ENCODE measurements at places on chromosomes 3 and 15. TPM values are rescaled to one million over a fixed set of nuclear protein-coding genes. Genes with fewer than 3 reads are reported as not detected.

The LRRC3B gene
- total RNA-seq = not detected

The PKM gene
- 791 TPM for total RNA-seq

- peaks cover 62% of the 10 kb centered on the region for H3K4me1 ChIP-seq
- no peak overlapping the region for H3K27ac ChIP-seq
- H3K4me3 ChIP-seq = no peak overlapping the region
- no peaks in the 10 kb centered on the region for H3K27me3 ChIP-seq
- no peak for DNase-seq
Observed at GRCh38 chr3:177340243-177340830, 143.1 kb upstream of the TBL1XR1 start.

DNA sequence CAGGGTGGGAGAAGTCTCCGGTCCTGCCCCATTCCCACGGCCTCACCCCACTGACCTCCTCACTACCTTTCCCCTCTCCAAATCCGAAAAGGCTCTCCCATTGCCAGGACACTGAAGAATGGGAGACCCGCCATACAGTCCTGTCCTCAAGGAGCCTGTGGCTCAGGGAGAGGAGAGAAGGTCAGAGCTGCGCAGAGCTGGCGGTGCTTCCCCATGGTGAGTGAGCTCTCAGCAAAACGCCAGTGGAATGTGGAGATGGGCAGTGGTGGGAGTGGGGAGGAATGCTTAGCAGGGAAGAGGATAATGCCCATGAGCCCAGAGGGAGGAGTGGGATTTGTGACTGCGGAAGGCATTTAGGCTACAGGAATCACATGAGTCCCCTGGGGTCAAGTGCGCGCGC lies 20.1 kb downstream of the FAM43A start:
- no peaks in the 10 kb centered on the region for H3K27me3 ChIP-seq
- H3K4me1 ChIP-seq = no peaks in the 10 kb centered on the region
- H3K36me3 ChIP-seq = no peaks in the 10 kb centered on the region

GRCh38 chr3:184082465-184082864 lies 14.4 kb upstream of the HTR3E start:
- no peaks in the 10 kb centered on the region for H3K4me1 ChIP-seq
- no peaks in the 10 kb centered on the region for H3K36me3 ChIP-seq
- DNase-seq = no peak
- H3K4me3 ChIP-seq = no peak overlapping the region
- no peaks in the 10 kb centered on the region for H3K27me3 ChIP-seq
- no peak overlapping the region for H3K27ac ChIP-seq

The PLCL2 gene
- not detected for total RNA-seq

- no peak overlapping the region for H3K4me3 ChIP-seq
- no peak for DNase-seq
- no peaks in the 10 kb centered on the region for H3K36me3 ChIP-seq
- H3K27me3 ChIP-seq = no peaks in the 10 kb centered on the region
Observed at GRCh38 chr3:13556207-13556606, 7.3 kb downstream of the FBLN2 start.

DNA sequence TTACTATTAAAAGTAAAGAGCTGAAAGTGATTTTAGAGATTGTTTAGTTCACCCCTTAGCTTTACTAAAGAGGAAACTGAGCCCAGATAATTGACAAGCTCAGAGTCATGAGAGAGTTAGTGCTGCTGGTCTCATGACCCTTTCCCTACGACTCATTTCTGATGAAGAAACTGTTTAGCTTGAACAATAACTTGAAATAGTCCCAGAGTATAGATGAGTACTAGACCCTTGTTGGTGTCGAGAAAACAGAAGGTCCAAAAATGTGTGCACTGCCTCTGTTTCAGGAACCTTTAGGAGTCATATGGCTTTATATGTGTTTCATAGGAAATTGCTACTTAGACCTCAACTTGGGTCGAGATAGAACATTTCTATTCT lies 58.2 kb downstream of the IL16 start:
- no peak overlapping the region for H3K4me3 ChIP-seq
- no peaks in the 10 kb centered on the region for H3K4me1 ChIP-seq
- H3K36me3 ChIP-seq = no peaks in the 10 kb centered on the region
- no peak overlapping the region for H3K27ac ChIP-seq
- no peaks in the 10 kb centered on the region for H3K27me3 ChIP-seq

The LRIG1 gene
- 47.0 TPM for total RNA-seq

GRCh38 chr15:60928210-60928609 lies 300.9 kb downstream of the RORA start:
- no peaks in the 10 kb centered on the region for H3K4me1 ChIP-seq
- H3K4me3 ChIP-seq = no peak overlapping the region
- H3K36me3 ChIP-seq = no peaks in the 10 kb centered on the region
- no peak overlapping the region for H3K27ac ChIP-seq
- DNase-seq = no peak
- H3K27me3 ChIP-seq = no peaks in the 10 kb centered on the region

DNA sequence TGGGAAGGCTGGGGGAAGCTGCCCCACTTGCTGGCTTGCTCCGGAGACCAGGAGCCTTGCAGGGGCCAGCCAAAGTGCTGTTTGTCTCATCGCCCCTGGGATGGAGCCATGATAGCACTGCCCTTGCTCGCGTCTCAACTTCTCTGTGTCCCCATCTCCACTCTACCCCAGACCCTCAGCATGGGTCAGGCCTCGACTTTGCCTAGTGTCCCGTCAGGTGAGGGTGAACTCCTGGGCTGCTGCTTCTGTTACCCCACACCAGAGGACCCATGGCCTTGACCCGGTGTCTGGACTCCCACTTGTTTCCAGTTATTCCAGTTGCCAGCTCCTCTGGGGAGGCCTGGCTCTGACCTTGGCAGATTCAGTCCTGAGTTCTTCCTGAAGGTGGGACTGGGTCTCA lies 36.5 kb upstream of the DUSP7 start:
- no peak for DNase-seq
- H3K4me3 ChIP-seq = no peak overlapping the region
- no peaks in the 10 kb centered on the region for H3K36me3 ChIP-seq
- no peaks in the 10 kb centered on the region for H3K27me3 ChIP-seq
- H3K4me1 ChIP-seq = 0 out of 2 replicates have a peak, but pooled peaks cover 4% of the 10 kb centered on the region

The ERC2 gene
- 0.84 TPM for total RNA-seq

- DNase-seq = no peak
- peaks cover 5% of the 10 kb centered on the region for H3K36me3 ChIP-seq
- no peak overlapping the region for H3K27ac ChIP-seq
- H3K4me3 ChIP-seq = no peak overlapping the region
- no peaks in the 10 kb centered on the region for H3K4me1 ChIP-seq
Observed at GRCh38 chr3:183809270-183809669, 16.1 kb downstream of the MAP6D1 start.

The SNX33 gene
- 17.9 TPM for total RNA-seq
